Activated T-cell treated with anti-CD3 and anti-CD28 coated beads for 4 hours (primary cell): ENCODE measurements at places on chromosomes 2 and 18.

DNA sequence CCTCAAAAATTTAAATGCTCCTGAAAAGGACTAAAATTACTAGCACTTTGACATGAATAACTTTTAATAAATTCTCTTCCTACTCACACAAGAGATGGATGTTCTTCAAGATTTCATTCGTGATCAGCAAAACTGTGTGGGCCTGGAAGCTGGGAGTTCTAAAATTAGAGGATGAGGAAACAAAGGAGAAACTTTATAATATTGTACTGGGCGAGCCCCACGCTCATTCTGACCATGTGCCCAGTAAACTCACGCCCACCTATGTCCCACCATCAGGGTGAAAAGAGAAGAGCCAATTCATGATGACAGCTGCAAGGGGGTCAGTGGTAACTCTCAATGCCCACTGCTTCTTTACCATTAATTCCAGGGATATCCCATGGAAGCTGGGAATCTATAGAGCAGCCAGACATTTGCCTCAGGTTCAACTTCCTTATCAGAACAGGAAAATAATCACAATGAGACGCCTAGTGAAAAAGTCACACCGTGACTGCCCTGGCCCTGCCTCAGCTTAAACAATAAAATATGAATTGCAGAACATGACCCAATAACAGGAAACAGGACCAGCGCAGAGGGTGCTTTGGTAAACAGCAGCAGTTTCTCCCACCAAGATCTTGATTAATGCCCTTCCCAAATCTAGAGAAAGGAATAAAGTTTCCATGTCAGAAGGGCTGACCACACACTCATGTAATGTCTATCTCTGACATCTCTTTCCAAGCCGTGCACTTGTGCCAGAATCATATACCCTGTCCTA, 438.6 kb downstream of the TXNL1 start:
- DNase-seq: no peak

GRCh38 chr2:44940732-44941464, 604 bp upstream of the SIX3 start:
- no peak for DNase-seq

- no peak for DNase-seq
Measured at GRCh38 chr2:204264621-204265140, 280.6 kb upstream of the PARD3B start.

GRCh38 chr18:2502394-2502793, 68.9 kb downstream of the METTL4 start:
- DNase-seq: no peak

GRCh38 chr18:12599543-12599942, 58.4 kb downstream of the SPIRE1 start:
- no peak for DNase-seq

DNA sequence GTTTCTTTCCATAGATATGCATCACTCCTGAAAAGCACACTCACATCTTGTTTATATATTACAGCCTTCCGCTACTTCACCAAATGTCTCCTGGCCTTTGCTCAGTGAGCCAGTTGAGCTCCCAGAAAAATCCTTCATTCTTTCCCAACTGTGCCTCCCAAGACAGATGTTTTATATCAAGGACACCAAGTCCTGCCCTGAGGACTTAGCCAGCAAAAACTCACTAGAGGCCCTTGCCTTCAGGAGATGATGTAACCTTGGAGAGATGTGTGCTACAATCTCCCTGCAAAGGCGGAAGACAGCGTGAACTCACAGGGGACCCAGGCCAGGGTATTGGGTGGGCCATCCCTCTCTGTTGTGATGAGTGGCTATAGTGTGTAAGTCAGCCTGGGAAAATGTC, 86.1 kb upstream of the CTAGE1 start:
- DNase-seq: no peak

DNA sequence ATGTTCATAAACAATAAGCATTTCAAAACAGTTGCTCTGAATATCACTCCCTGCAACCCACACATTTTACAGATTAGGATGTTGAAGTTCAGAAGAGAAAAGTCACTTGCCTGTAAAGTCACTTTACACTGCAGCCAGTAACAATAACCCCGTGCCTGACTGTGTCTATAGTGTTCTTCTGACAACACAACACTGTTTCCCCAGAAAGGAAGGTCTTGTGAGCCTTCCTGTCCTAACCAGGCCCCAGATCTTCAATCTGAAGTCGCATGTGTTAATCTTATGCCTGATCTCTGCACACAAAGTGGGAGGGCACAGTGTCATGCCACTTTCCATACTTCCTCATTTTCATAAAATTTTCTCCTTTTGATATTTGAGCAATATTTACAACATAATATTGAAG, 120.2 kb downstream of the FEZ2 start:
- DNase-seq: no peak

GRCh38 chr2:232699110-232699509, 2.0 kb downstream of the GIGYF2 start:
- DNase-seq: no peak

- no peak for DNase-seq
Measured at GRCh38 chr2:128735296-128735960, 416.8 kb upstream of the HS6ST1 start.

- DNase-seq: no peak
Measured at GRCh38 chr18:26677957-26678356, 129.6 kb upstream of the KCTD1 start.
